ENCODE measurements at places on chromosomes 4 and X. TPM values are rescaled to one million over a fixed set of nuclear protein-coding genes. Genes with fewer than 3 reads are reported as not detected.

DNA sequence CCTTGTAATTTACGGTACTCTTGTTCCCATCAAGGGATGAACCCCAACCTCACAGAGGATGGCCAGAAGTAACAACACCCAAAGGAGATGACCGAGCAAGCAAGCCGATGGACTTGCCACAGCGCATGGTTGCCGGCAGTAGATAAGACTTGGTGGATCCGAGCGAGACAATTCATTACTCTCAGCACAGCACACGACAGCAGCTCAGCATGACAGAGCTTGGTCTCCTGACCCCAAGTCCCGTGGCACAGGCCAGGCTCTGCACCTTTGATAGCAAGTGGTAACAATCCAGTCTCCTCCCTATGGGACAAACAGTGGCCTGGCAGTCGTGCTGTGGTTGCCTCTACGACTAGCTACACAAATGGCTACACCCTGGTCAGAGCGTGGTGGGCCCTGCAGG is 26.3 kb downstream of the RWDD4 start:
- DNase-seq: no peak

GRCh38 chr4:6452897-6453687 is 19.3 kb downstream of the PPP2R2C start:
- no peak for DNase-seq

- DNase-seq: no peak
Measured at GRCh38 chrX:78316265-78316664, 11.1 kb downstream of the CYSLTR1 start.

DNA sequence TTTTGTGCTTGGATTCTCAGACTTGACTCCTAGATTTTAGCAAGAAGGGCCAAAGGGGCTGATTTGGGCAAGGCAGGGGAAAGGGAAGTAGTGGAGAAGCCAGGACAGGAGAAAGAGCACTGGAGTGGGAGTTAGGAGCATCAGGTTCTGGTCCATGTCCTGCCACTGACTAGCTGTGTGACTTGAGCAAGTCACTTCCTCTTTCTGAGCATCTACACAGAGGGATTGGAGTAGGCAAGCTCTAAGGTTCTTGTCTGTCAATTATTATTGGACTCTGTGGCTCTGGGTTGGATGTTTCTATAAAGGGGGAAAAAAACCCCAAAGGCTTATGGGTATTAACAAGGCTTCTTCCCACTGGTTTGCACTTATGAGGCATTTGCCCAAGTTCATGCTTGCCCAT is 24.4 kb downstream of the PLAC1 start:
- DNase-seq: no peak

- DNase-seq: no peak
Measured at GRCh38 chr4:14596904-14597303, 405.4 kb upstream of the CPEB2 start.

DNA sequence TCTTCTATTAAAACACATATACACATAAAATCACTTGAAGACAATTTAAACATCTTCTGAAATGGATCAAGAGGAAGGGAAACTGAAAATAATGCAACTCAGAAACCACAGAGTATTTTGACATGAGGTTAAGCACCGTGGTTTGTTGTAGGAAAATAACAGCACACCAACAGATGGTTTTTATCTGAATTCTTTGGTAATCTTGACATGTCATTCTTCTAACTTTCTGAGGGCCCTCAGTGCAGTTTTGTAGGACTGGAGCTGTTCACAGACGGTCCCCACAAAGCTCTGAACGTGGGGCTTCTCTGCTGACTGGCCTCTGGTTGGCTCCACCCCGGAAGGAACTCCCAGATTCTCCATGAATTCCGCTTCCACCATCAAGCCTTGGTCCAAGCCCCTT is 16.0 kb upstream of the TLR8 start:
- DNase-seq: no peak

The VCX gene
- not detected for polyA plus RNA-seq

The PABPC1L2B gene
- polyA plus RNA-seq: not detected
